ENCODE measurements at places on chromosomes 12 and 14.

- DNase-seq: no peak
Observed at GRCh38 chr12:43277651-43278540, 274.1 kb downstream of the ADAMTS20 start.

GRCh38 chr12:30926243-30927221 is at the start of gene TSPAN11:
TSS of gene TSPAN11 (plus strand) at chr12:30926748. CDS start at chr12:30953992, 27,244 bp downstream.
- no peak for DNase-seq

GRCh38 chr12:14993117-14993516 is 20.3 kb downstream of the PDE6H start:
- no peak for DNase-seq

- no peak for DNase-seq
Observed at GRCh38 chr14:45743884-45744283, 490.9 kb upstream of the MIS18BP1 start.

- DNase-seq: no peak
Observed at GRCh38 chr14:24425704-24426103, 3.8 kb downstream of the CBLN3 start.

DNA sequence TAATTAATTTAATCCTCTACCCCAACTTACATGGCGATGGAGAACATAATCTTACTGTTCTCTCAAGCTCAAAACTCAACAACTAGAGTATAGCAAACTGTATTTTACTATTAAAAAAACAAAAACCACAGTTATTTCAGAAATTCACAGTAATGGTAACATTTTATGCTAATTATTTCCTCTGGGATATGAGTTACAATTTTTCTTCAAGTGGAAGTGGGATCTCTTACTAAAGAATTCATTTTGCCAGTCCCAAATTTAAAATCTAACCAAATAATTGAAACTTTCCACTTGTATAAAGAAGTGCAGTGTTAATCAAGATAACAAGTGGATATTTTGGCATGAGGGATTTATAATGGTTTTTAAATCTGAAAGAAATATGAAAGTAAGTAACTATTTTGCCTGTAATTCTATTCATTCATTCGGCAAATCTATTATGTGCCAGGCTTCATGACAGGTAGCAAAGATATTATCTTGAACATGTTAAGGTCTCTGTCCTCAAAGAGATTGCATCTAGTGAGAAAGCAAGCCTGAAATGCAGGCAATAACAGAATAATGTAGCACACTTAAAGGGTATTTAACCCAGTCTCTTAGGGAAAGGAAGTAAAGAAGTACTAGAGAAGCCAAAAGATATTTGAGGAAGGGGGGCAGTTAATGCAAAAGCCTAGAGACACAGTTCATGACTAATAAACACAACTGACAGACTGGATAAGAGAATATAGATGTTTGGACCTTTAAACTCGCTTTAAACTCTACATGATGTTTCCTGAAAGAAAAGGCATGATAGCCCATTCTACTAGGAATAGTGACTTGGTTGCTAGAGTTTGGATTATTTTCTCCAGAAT is 44.0 kb downstream of the TAOK3 start:
- no peak for DNase-seq

Measured in NCI-H2029 treated with DMSO at 0.1 percent for 48 hours (cell line).